ENCODE measurements at places on chromosomes 7 and 10.

GRCh38 chr10:103044942-103045489, 126.9 kb downstream of the CNNM2 start:
- DNase-seq, result no peak

- no peak for DNase-seq
Observed at GRCh38 chr7:30363778-30364563, 79.6 kb downstream of the ZNRF2 start.

DNA sequence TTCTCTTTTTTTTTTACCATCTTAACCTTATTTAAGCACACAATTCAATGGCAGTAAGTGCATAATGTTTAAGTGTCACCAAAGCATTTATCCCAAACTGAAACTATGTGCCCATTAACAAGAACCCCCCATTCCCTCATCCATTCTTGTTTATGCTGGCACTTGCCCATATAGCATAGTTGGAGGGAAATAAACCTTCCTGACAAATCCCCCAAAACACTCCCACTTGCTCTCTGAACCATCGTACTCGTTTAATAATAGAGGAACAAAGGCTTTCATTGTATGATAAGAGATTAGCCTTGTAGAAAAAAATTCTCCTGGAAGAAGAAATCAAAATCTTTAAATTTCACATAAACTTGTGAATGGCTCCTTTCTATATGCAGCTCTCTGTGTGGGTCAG, 26.4 kb upstream of the KCNMA1 start:
- DNase-seq, result no peak

- DNase-seq, result no peak
Observed at GRCh38 chr7:136294977-136295376, 317.8 kb upstream of the MTPN start.

GRCh38 chr7:46835556-46835955, 746.4 kb downstream of the TNS3 start:
- no peak for DNase-seq

DNA sequence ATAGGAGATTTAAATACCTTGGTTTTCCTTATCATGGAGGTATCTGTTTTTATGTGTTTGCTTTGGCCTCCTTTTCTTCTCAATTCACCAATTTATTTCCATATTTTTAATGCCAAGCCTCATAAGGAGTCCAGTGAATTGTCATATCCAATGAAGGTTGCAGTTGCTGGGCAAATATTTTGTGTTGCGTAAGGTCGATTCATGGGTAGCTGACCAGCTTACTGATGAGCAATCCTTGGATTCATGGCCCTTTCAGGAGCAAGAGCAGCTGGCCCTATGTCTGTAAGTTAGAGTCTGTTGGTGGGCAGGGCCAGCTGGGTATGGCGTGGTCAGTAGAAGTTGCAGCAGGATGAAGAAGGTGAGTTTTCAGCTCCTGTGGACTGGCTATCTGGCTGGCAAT, 182.9 kb downstream of the PFKFB3 start:
- DNase-seq, result no peak

DNA sequence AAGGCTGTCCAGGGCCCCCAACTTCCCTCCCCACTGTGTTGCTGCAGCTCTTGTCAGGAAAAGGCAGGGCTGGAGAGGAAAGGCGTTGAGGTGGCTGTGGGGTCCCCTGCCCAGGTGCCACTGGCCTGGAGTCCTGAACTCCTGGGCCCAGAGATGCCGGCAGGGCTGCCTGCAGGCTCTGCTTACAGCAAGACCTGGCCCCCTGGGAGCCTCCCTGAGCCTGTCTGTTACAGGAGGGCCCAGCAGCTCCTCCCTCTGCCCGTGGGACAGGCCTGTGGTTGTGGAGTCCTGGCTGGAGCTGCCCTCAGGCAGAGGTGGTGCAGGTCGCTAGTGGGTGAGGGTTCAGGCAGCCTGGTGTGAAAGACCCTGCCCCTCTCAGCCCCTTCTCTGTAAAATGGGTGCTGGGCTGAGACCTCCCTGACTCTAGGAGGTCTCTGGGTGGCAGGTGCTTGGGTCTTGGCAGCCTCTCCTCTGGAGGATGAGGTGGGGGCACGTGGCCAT, 9.9 kb downstream of the ANTXRL start:
- DNase-seq, result no peak

- DNase-seq, result no peak
Observed at GRCh38 chr10:12716042-12716441, 285.5 kb downstream of the CCDC3 start.

DNA sequence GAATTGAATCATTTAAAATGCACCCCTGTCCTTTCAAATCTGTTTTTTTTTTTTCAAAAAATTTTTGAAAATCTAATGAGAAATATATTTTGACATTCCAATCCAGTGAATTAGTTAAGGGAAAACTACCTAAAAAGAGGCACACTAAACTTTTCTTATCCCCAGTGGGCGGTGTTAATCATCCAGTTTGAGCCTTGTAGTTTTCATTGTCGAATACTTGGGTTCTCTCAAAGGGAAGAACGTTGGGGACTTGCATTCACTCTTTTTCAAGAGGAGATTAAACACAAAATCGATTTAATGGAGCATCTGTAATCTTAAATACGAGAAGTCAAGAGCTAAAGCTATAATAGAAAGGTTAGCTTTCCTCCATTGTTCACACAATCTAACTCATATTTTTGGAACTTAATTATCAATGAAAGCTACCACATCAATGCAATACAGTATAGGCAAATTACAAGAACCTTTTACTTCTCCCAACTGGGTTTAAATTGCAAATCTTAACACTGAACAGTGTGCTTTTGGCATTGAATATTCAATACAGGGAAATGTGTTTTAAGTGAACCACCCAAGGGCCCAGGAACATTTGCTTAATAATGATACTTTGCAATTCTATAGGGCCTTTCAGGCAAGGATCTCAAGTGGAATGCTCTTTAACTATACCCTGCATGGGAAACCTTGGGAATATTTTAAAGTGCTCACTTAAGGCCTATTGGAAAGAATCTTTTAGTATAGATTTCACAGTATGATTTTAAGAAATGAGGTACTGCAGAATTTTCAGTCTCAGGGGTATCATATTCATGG, 13.1 kb upstream of the SP8 start:
- DNase-seq, result no peak

- no peak for DNase-seq
Observed at GRCh38 chr10:102782673-102783551, 39.2 kb downstream of the WBP1L start.

DNA sequence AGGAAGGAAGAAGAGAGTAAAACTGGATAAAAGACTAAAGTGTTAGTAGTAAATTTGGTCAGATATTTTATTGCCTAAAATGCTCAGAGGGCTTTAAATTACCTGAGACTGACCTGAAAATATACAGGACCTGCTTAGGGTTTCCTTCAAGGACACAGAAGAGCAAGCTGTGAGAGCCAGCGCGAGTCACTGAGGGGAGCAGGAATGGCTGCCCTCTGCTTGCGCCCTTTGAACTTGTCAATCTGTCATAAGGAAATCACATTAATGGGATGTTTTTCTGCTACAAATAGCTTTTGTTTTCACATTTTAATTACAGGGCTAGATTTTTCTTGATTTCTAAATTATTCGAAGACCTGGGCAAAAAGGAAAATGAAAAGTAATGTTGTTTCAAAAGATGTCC, 26.9 kb downstream of the DNAJB9 start:
- DNase-seq, result no peak

- DNase-seq, result no peak
Observed at GRCh38 chr7:157472311-157473050, 135.7 kb downstream of the DNAJB6 start.

- DNase-seq, result no peak
Observed at GRCh38 chr7:50268990-50269389, 35.5 kb upstream of the IKZF1 start.

DNA sequence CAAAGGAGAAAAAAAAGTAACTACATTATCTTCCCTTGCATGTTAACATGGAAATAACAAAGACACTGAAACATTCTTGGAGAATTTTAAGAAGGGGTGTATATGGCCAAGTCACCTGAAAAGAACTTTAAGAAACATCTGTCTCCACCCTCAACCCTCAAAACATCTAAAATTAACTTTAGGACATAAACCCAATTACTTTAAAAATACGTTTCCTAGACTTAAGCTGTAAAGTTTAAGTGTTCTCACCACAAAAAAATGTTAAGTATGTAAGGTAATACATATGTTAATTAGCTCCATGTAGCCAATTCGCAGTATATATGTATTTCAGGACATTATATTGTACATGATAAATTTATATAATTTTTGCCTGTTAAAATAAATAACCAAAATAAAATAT, 71.1 kb upstream of the GLCCI1 start:
- no peak for DNase-seq

DNA sequence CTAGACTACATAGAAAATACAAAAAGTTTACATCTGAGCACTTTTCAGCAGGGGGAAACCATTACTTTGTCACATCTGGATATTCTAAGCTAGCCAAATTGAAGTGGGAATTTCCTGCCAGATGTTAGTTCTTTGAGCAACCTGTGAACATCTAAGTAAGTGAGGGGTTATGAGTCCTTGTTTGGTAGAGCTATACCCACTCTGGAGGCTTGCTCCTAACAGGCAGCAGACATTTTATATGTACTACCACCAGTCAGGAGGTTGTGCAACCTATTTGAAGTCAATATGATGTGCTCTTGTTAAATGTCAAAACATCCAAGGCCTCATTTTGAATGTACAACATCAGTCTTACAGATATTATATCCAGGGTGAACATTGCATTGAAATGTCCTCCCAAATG, 143.3 kb upstream of the KAT6B start:
- DNase-seq, result no peak

- DNase-seq, result no peak
Observed at GRCh38 chr7:94247970-94248369, 146.7 kb upstream of the COL1A2 start.

- DNase-seq, result no peak
Observed at GRCh38 chr7:105473163-105473562, 48.9 kb downstream of the PUS7 start.

- DNase-seq, result no peak
Observed at GRCh38 chr10:82308641-82309040, 433.6 kb downstream of the NRG3 start.

DNA sequence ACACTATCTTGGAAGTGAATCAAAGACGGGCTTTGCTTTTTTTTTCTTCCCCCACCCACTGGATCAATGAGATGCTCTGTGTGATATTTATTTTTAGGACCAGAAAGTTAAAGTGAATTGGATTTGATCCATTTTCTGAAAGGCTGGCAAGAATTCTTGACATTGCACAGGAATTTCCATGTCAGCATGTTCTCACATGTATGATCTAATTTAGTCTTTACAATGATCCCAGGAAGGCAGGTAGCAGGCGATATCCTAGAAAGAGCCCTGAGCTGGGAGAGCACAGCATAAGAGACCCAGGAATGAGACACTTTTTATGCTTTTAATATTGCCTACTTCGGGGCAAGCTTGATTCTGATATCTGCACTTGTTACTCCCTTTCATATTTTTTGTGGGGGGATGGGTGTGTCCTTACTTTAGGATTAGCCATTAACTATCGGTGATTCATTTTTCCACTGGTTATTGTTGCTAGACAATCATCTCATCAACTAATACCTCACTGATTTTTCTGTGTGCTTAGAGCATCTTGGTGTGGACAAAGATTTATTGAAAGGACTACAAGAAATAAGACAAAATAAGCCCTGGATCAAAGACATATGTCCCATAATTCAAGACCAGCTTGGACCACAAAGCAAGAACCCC, 58.1 kb downstream of the NRP1 start:
- DNase-seq, result no peak

DNA sequence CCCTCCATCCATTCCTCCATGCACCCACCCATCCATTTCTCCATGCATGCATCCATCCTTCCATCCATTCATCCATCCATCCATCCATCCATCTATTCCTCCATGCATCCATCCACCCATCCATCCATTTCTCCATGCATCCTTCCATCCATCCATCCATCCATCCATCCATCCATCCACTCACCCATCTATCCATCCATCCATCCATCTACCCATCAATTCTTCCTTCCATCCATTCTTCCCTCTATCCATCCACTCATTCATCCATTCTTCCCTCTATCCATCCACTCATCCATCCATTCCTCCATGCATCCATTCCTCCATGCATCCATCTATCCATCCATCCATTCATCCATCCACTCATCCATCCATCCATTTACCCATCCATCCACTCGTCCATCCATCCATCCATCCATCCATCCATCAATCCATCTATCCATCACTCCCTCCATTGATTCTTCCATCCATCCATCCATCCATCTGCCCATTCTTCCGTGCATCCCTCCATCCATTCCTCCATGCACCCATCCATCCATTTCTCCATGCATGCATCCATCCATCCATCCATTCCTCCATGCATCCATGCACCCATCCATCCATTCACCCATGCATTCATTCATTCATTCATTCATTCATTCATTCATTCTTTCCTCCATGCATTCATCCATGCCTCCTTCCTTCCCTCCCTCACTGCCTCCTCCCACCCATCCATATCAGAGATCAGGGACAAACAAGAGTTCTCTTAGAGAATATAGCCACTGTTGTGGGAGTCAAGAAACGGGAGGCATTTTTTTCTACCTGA, 22.2 kb downstream of the ELN start:
- no peak for DNase-seq

DNA sequence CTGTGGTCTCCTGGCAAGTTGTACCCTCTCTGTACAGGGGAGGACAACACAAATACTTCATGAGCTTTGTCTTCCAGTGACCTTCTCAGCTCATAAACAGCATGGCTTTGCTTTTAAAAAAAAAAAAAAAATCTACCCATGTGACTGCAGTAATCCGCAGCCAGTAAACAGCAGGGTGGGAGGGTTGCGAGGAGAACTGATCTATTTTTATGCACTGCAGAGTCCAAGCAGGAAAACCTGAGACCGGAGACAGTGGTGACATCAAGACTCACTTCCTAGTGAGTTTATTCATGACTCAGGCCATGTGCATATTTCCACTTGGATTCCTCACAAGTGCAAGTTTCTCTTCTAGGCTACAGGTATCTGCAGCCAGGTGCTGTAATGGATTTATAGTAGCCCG, 127.9 kb downstream of the NRF1 start:
- DNase-seq, result no peak

GRCh38 chr10:61588770-61589211, 73.9 kb upstream of the CABCOCO1 start:
- DNase-seq, result no peak

- no peak for DNase-seq
Observed at GRCh38 chr7:37960483-37960882, 40.0 kb downstream of the EPDR1 start.

DNA sequence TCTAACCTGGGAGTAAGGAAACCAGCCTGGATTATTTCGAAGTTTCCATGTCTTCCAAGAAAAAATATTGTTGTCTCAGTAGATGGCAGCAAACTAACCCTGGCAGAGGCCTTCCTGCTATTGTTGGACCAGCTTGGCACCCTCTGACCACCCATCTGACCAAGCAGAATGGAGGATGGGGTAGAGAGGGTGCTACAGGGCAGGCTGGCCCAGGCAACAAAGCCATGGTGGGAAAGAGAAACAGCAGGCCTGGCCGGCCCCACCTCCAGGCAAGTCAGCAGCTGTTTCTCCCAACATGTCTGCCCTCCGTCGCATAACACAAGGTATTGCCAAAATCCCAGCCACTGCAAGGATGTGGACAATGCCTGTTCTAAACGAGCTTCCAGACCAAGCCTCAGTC, 95.0 kb downstream of the FAM53B start:
- no peak for DNase-seq
